ENCODE measurements at places on chromosomes 3 and 15.
A peak's percentile ranks its signal among the peaks of the same experiment; 100 is the strongest.

DNA sequence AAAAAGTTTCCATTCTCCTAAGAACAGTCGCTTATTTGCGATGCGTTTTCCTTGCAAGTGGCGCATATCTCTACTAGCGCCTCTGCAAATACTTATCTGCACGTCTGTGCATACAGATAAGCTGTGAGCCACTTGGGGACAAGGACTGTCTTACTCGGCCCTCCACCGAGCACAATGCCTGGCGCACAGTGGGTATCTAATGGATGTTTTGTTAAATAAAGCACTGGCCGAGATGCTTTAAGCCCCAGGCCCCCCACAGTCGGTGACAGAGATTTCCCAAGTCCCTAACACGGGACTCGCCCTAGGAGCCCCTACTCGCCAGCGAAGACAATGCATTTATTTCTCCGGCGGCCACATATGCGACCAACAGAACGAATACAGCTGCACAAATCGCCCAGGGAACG, 503 bp downstream of the HLTF start:
- DNase-seq, result peak; percentile 57

- DNase-seq, result no peak
These were observed 88.6 kb downstream of the SEC22A start for GRCh38 chr3:123290107-123290930.

DNA sequence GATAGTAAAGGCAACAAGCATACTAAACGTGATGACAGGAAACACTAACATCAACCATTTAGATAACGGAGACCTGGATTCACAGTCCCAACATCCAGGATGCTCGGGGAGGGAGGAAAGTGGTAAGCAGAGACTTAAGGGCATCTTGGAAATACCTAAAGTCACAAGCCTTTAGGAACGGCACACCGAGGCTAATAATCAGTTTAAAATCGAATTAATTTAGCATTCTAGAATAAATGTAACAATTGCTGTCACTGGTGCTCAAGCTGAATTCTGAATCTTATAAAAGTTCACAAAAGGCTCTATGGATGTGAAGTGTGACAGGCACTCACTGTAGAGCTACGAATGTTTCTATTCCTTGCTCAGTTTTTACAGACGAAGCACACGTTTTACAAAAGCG, 1.3 kb downstream of the CD47 start:
- DNase-seq, result peak; percentile 7

- DNase-seq, result peak; percentile 54
These were observed 50.2 kb downstream of the CDCP1 start for GRCh38 chr3:45095916-45096526.

GRCh38 chr15:98548139-98548971, 100.0 kb upstream of the IGF1R start:
- DNase-seq, result peak; percentile 76

- no peak for DNase-seq
These were observed 140.6 kb downstream of the RYR3 start for GRCh38 chr15:33451385-33451784.

DNA sequence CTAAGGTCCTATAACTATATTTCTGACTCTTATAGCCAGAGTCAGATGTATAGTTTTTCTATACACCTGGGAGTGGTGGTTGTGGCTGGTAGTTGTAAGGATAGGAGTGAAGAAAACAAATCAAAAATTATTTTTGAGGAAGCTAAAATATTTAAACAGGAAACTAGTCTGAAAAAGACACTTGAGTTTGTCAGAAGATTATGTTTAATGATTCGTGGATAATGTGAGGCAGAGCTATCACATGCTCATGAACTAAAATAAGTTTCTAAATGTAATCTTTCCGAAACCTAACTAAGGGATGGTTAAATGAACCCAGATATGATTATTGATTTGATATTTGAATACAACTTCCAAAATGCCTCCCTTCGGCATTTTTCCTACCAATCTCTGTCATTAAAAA, 30.4 kb downstream of the GABRR3 start:
- no peak for DNase-seq

DNA sequence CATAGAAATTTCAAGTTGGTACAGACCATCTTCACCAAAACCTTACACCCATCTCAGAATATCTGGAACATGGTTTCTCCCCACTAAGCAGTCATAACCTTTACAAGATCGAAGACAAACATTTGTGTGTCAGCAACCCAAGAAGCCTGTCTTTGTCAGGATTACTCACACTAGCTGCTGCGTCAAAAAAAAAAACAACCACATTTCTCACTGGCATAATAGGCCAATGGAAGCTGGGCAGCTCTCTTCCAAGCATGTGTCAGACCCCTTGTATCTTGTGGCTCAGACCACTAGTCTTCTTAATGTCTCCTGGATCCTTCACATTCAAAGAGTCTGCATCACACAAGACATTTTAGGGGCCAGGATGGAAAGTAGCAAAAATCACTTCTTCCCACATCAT, 266.9 kb upstream of the IGF1R start:
- DNase-seq, result no peak

DNA sequence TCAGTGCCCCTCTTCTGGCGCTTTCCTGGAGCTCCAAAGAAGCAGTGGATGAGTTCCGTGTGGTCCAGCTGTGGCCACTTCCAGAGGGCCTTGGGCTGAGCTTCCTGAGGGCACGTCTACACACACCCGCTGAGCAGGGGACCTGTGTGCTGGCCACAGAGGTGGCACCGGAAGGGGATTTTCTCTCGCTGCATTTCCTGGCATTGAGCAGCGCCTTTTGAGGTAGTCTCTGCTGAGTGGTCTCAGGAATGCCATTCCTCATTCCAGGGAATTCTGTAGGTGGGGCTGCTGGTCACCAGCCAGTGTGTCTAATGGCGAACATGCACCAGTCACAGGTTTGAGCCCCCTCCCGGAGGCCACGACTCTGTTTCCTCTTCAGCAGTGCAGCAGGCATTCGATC, 48.1 kb downstream of the AMOTL2 start:
- DNase-seq, result no peak

- no peak for DNase-seq
These were observed 11.0 kb downstream of the VILL start for GRCh38 chr3:38001456-38002081.

DNA sequence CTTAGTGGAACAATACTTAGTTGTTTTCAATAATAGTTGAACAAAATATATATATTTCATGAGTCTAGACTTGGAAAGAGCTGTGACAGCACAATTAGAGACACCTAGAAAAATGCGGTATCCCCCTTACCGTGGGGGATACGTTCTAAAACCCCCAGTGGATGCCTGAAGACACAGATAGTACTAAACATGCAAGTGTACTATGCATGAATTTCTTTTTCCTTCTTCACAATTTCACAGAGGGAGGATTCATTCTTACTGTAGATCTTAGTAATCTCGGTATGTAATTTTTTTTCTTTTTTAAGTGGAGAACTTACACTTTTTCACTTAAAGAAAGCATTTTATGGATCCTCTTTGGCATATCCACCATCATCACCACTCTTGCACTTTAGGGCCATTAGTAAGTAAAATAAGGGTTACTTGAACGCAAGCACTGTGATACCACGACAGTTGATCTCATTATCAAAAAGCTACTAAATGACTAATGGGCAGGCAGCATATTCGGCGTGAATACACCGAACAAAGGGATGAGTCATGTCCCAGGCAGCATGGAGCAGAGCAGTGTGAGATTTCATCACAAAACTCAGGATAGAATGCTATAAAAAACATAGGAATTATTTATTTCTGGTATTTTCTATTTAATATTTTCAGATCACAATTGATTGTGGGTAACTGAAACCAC, 72.3 kb upstream of the ZNF280D start:
- DNase-seq, result peak; percentile 89

DNA sequence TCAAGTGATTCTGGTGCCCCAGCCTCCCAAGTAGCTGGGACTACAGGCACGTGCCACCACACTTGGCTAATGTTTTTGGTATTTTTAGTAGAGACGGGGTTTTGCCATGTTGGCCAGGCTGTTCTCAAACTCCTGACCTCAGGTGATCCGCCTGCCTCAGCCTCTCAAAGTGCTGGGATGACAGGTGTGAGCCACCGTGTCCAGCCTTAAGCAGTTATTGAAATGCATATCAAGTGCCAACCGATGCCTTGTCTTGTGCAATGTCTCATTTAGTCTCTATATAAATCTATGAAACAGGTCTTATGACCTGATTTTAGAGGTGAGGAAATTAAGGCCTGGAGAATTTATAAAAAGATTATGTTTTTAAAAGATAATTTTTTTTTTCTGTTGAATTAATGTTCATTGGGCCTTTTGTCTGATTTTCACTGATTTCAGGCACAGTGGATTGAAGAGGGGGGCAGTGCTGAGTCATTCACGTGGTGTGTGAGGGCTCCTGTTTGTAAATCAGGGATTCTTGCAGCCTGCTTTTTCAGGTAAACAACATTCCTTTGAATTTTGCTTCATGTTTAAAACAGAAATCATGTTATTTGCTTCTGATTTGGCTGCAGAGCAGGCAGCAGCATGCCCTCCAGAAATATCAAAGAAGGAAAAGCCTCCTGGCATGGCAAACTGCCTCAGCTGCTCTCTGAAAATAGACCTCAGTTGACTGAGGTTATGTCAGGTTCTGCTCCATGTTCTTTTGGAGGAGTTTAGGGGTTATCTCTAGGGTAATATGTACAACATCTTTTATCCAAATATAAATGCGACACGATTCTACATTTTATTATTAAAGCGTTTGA, 407.0 kb upstream of the RGMA start:
- DNase-seq, result no peak

DNA sequence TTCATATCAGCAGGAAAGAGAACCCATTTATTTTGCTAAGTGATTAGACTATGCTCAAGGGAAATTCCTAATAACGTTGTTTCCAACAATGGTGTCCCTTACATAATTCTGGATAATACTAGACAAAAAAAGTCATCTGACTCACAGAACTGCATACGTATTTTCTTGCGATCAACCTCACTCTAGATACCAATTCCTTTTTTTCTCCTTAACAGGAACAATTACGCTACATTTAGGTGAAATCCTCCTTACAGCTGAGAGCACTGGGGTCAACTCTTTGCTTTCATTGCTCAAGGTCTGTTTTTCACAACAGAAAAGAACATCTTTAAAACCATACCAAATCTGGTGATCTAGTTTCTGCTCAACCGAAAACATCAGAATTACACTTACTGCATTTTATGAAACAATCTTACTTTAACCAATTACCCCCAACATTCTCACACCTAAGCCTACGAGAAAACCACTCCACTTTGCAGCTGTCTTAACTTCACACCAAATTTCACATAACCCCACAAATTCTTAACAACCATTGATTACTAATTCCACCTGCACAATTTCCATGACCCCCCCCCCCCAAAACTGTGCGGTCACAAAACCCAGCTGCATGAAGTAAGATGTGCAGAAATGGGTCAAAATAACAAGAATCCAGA, 61.2 kb upstream of the ICE2 start:
- DNase-seq, result no peak

DNA sequence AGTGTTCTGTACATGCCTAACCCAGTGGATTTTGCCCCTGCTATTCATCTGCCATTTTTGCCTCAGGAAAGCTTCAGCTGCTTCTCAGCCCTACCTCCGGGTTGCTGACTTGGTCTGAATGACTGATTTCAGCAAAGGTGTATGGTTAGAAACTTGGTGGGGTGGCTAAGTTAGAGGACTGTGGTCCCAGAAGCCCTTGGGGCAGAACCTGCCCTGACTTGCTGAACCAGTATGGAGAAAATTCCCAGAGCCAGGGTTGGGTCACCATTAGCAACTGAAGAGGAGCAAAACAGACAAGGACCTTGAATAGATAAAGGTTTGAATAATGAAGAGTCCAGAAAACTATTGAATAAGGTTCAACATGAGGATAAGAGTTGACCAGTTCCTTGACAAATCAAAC, 6.1 kb upstream of the WWTR1 start:
- DNase-seq, result no peak

DNA sequence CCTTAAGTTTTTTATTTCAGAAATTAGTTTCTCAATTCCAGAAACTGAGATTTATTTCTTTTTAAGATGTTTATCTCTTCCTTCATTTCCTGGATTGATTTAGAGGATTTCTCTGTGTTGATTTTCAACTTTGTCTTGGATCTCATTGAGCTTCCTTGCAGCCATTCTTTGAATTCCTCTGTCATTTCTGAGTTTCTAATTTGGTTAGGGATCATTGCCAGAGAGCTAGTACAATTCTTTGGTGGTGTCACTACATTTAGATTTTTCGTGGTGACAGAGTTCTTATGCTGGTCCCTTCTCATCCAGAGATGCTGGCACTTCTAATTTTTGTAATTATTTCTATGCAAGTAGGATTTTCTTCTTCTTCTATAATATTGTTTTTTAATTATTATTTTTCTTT, 691.1 kb upstream of the NAALADL2 start:
- DNase-seq, result peak; percentile 82

GRCh38 chr3:129224984-129225393, 24.4 kb upstream of the COPG1 start:
- peak; percentile 88 for DNase-seq

GRCh38 chr3:164113371-164114332, 964.6 kb downstream of the SI start:
- DNase-seq, result no peak

- no peak for DNase-seq
These were observed 227.2 kb downstream of the CTNNB1 start for GRCh38 chr3:41426485-41426884.

GRCh38 chr3:61729038-61729634, 167.8 kb downstream of the PTPRG start:
- DNase-seq, result no peak

DNA sequence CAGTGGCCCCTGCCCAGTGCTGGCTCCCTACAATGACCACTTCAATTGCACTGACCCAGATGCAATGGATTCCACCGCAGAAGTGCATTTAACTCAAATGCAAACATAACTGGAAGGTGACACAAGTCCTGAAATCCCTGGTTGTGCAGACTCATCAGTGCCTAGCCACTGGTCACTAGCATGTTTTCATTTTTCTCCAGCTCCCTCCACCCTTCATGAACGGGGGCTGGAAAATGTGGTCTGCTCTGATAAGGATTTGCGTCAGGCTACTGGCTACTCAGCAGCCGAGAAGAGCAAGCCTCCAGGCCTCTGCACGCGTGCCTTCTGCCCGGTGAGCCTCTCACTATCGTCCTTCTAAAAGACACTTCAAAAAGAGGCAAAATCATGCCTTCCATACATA, 27.4 kb upstream of the FURIN start:
- no peak for DNase-seq

DNA sequence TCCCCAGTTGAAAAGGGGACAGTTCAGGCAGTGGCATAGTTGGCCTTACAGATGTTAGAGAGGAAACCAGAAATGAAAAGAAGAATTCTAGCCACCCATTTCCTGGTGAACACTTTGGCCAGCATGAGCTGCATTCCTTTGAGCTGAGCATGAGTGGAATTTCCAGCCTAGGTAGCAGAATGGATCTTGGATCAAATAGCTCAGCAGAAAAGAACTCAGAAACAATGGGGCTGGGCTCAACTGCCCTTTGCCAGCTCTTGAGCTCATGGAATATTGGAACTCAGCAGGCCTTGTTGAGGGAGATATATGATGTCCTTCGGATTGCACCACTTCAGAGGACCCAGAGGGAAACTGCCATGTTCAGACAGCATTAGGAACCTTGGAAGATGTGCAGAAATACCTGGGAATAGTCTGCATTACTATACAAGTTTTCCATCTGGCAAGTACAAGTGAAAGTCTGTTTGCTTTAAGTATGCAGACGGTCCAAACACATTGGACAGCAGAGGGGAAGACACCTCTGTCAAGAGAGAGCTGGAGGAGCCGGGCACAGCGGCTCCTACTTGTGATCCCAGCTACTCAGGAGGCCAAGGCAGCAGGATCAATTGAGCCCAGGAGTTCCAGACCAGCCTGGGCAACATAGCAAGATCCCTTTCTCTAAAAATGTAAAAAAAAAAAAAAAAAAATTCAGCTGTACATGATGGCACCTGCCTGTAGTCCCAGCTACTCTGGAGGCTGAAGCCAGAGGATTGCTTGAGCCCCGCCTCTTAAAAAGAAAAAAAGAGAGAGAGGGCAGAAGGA, 3.1 kb upstream of the CDV3 start:
- peak; percentile 90 for DNase-seq
